ENCODE measurements at places on chromosomes 4 and X.

DNA sequence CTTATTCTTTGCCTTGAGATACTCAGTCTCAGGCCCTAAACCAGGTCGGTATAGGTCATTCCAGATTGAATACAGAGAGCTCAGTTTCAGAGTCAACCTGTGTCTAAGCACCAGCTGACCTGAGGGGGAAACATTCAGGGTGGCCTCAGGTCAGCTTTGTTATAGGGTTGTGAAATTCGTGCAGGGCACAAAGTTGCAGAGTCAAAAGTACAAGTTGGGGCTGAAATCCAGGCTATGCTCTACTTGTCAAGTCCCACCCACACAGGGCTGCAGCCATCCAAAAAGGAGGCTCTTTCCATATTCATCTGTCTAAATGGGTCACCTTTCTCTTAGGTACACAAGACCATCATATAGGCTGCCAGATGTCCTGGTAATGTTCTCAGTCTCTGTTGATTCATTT lies 89.7 kb downstream of the ITIH6 start:
- DNase-seq = no peak

DNA sequence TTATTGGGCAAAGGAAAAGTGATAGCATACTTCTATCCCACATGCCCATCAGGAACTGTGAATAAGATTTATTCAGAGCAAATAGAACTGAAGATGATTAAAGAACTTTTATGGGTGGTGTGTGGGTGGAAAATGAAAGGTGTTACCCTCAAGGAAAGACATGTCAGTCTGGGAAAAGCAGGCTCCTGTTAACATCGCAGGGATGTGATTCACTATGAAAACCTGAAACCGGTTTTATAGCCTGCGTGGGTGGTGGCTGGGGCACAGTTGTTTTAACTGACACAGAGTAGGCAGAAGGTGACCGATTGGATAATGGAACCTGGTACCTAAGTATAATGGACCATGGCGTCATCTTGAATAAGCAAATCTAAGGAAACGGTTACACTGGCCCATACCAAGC lies 61.3 kb upstream of the CASK start:
- no peak for DNase-seq

DNA sequence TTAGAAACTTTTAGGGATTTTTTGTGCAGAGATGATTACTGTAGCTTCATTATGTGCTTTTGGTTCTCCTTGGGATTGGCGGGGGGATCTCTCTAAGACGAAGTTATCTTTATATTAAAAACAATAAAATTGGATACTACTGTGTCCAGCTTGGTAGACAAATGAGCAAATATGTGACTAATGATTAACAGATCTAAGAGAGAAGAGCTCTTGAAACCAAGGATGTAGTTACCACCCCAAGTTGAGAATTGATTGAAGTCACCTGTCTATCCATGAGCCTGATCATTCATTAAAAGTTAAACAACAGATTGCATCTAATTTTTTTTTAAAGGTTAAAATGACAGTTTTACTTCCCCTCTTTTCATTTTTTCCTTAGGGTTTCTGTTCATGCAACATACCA lies 8.7 kb downstream of the PAICS start:
- no peak for DNase-seq

GRCh38 chr4:68907788-68908700 lies 43.6 kb downstream of the UGT2A3 start:
- DNase-seq = no peak

DNA sequence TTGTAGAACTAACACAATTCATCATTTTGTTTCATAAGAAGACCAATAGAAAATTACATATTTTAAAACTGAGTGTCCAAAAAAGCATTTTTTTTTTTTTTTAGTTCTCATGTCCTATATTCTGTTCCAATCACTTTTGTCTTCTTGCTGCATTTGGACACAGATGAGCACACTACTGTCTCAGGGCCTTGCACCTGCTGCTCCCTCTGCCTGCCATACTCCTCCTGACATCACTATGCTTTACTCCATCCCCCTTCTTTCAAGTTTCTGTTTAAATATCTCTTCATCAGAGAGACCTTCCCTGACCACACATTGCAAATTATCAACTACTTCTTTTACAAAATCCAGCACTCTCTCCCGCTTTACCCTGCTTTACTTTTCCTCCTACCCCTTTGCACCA lies 230.7 kb upstream of the GK2 start:
- peak; percentile 42 for DNase-seq

GRCh38 chr4:145739845-145740244 lies 59.9 kb downstream of the C4orf51 start:
- DNase-seq = no peak

- DNase-seq = no peak
These were observed 204.2 kb upstream of the IL15 start for GRCh38 chr4:141432000-141432712.

GRCh38 chr4:139611391-139611790 lies 54.2 kb upstream of the MGST2 start:
- DNase-seq = no peak

- DNase-seq = no peak
These were observed 135.1 kb downstream of the PLS3 start for GRCh38 chrX:115696039-115696438.

DNA sequence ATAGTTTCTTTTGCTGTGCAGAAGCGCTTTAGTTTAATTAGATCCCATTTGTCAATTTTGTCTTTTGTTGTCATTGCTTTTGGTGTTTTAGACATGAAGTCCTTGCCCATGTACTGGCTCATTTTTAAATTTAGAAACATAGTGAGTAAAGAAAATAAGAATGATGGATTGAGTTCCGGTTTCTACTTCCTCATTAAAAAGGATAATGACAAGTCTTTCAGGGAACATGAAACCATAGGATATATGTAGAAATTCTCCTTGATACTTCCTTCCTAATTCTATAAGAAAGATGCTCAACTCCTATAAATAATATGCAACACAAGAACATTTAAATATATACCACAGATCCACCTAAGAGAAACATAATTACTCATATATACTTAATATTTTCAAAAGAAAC lies 240.9 kb downstream of the BANK1 start:
- DNase-seq = no peak

- DNase-seq = no peak
These were observed 85.7 kb downstream of the POU3F4 start for GRCh38 chrX:83593634-83594294.

GRCh38 chr4:26334366-26334765 lies 13.6 kb downstream of the RBPJ start:
- no peak for DNase-seq

DNA sequence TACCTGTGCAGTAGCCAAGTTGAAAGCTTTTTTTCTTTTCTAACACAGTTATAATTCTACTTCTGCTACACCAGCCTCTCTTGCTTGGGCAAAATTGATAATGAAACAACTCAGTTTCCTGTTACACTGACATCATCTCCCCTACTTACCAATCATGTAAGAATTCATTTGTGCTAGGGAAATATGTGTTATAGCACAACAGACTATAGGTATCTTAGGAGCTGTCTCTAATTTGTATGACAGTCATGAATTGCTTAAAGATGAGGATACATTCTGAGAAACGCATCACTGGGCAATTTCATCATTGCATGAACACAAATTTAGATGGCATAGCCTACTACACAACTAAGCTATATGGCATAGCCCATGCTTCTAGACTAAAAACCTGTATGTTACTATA lies 246.3 kb upstream of the ANKRD50 start:
- no peak for DNase-seq

GRCh38 chr4:109164011-109164410 lies 138.4 kb downstream of the COL25A1 start:
- no peak for DNase-seq

GRCh38 chrX:48569958-48570357 lies 4.3 kb upstream of the RBM3 start:
- DNase-seq = no peak

DNA sequence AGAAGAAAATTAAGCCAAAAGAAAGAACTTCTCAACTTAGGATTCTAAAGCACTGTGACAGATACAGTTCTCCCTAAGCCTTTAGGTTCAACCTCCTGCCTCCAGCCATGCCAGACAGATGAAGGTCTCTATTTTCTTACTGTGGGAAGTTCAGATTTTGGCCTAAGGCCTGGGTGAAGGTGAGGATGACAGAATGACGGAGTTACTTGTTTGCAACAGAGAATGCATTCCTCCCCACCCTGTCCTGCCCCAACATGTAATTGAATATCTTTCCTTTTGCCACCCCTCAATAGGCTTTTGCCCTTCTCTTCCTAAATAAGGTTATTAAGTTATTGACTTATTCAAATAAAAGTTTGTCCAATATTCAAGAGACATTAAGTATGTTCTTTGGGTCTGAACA lies 25.6 kb downstream of the SLC16A2 start:
- DNase-seq = no peak

GRCh38 chrX:36684053-36684452 lies 324.1 kb upstream of the FAM47C start:
- no peak for DNase-seq

- DNase-seq = no peak
These were observed 7.4 kb downstream of the ARHGAP10 start for GRCh38 chr4:147739239-147739823.

DNA sequence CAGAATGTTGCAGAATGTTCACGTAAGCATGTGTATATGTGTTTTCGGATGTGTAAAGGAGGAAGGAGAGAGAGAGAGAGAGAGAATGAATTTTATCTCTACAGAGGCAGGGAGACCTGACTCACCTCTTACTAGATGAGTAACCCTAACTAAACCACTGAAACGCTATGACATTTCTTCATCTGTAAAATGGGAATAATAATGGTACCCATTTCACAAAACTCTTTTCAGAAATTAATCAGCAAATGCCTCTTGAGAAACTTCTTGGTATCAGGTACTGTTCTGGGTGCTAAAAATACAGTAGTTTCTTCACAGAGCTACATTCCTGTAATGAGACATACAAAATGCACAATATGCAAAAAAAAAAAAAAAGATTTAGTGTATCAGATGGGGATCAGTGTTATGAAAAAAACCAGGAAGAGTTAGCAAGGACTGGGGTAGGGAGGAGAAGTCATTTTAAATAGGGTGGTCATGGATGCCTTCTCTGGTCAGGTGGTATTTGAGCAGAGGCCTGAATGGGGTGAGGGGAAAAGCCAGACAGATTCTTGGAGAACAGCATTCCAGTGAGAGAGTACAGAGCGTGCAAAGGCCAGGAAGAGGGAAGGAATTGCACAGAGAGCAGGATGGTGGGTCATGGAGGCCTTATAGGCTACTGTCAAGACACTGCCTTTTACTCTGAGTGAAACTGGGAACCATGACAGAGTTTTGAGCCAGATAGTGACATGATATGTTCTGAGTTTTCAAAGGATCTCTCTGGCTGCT lies 84.9 kb upstream of the SPANXB1 start:
- no peak for DNase-seq

GRCh38 chrX:9789555-9789954 lies 3.3 kb downstream of the SHROOM2 start:
- no peak for DNase-seq

DNA sequence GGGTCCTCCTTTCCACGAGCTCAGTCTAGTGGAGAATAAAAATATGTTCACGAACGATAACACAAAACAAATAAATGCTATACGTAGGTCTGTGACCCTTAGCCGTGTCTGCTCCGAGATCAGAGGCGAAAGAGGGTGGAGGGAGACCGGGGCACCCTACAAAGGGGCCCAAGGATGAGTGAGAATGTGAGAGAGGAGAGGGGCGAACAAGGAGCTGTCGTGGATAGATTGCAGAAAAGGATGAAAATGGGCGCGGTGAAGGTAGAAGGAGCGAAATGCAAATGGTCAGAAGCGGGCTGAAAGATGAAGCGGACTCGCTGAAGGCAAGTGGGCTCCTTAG lies 6.2 kb upstream of the ZBTB33 start:
- DNase-seq = no peak

GRCh38 chrX:48791063-48791820 lies 4.9 kb downstream of the GATA1 start:
- no peak for DNase-seq

DNA sequence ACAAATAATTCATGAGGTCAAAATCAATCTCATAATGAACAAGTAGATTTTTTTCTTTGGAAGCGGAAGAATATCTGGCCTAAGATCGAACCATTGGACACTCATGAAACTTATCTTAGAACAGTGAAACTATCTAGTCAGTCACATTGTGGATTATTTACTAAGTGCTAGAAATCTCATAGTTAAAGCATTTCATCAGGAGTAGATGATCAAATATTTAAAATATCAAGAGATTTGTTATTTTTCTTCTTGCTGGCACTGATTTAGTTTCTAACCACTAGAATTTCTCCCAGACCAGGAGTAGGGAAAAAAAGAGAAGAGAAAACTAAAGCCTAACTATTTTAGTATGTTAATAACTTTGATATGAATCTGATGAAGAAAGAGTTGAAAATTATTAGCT lies 105.5 kb downstream of the SHROOM3 start:
- no peak for DNase-seq

GRCh38 chr4:146514651-146515357 lies 6.9 kb downstream of the SLC10A7 start:
- no peak for DNase-seq
